ENCODE measurements at places on chromosomes 12 and 14. TPM values are rescaled to one million over a fixed set of nuclear protein-coding genes. Genes with fewer than 3 reads are reported as not detected.

BEGAIN gene
- total RNA-seq: 8.8 TPM

DEPDC4 gene
- total RNA-seq: 1.6 TPM

SPIC gene
- not detected for total RNA-seq

ATL1 gene
- total RNA-seq: 34.6 TPM

AJUBA gene
- total RNA-seq: 32.0 TPM

SYNDIG1L gene
- total RNA-seq: 0.60 TPM

SLC6A12 gene
- 4.0 TPM for total RNA-seq

COQ10A gene
- 17.2 TPM for total RNA-seq

C1S gene
- 91.4 TPM for total RNA-seq

EML1 gene
- total RNA-seq: 187 TPM

LPAR5 gene
- total RNA-seq: 0.88 TPM

PAN2 gene
- total RNA-seq: 64.0 TPM

CLEC4C gene
- total RNA-seq: not detected

LUM gene
- total RNA-seq: 312 TPM

EIF4B gene
- 622 TPM for total RNA-seq

WSB2 gene
- total RNA-seq: 73.3 TPM

FZD10 gene
- 4.5 TPM for total RNA-seq

APOF gene
- not detected for total RNA-seq

KSR2 gene
- total RNA-seq: 2.0 TPM

YAF2 gene
- 75.3 TPM for total RNA-seq

TPPP2 gene
- not detected for total RNA-seq

CLEC4A gene
- 1.2 TPM for total RNA-seq

IFI27 gene
- total RNA-seq: 14.4 TPM

HNF1A gene
- 0.16 TPM for total RNA-seq

OR4E2 gene
- not detected for total RNA-seq

CPNE6 gene
- total RNA-seq: 5.9 TPM

CIROP gene
- not detected for total RNA-seq

KRT75 gene
- total RNA-seq: 0.71 TPM

TAS2R10 gene
- total RNA-seq: 5.8 TPM

SLCO1B1 gene
- total RNA-seq: not detected

SYCP3 gene
- not detected for total RNA-seq

PAPLN gene
- total RNA-seq: 7.0 TPM

KRT78 gene
- 2.6 TPM for total RNA-seq

CIPC gene
- total RNA-seq: 39.5 TPM

Data from camera-type eye (tissue), 1 donor.